Hepatocyte (in vitro differentiated cells): ENCODE measurements at places on chromosomes 11 and 22. TPM values are rescaled to one million over a fixed set of nuclear protein-coding genes. Genes with fewer than 3 reads are reported as not detected.

The CHRM4 gene
- total RNA-seq, result 0.30 and 0.84 TPM in 2 replicates

The LSP1 gene
- total RNA-seq, result 27.1 and 29.9 TPM in 2 replicates

DNA sequence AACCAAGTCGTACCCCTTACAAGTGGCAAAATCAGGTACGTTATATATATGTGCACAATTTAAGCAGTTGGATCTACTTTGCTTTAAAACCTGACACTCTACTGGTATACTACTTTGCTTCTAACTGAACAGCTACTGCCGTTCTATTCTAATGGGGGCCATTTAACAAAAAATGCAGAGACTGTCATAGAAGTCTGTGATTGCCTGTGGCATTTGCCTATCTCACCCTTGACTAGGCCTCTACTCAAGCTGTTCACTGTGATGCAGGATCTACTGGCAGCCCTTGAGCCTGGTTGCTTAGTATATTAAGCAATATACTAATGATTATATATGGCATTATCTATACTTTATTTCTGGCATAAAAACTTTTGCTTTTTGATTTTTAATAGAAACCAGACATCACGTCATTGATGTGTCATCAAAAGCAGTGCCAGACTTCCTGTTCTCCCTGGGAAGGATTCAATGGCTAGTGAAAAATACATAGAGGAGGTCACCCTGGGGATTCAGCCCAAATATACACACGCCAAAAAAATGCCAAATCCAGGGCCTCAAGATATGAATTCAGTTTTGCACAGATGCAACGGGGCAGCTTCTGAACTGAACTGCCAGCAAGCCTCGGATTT is 40.0 kb upstream of the FIBIN start:
- no peak overlapping the region for H3K4me3 ChIP-seq
- H3K27me3 ChIP-seq, result no peaks in the 10 kb centered on the region
- DNase-seq, result no peak
- H3K36me3 ChIP-seq, result no peaks in the 10 kb centered on the region
- peaks cover 14% of the 10 kb centered on the region for H3K4me1 ChIP-seq

GRCh38 chr11:72727521-72727920 is 24.7 kb downstream of the ARAP1 start:
- no peak overlapping the region for H3K4me3 ChIP-seq
- H3K4me1 ChIP-seq, result peaks cover 8% of the 10 kb centered on the region
- no peaks in the 10 kb centered on the region for H3K27me3 ChIP-seq
- no peak for DNase-seq
- no peaks in the 10 kb centered on the region for H3K36me3 ChIP-seq
- no peak overlapping the region for H3K27ac ChIP-seq

The NCF4 gene
- total RNA-seq, result 0.37 and 1.5 TPM in 2 replicates

DNA sequence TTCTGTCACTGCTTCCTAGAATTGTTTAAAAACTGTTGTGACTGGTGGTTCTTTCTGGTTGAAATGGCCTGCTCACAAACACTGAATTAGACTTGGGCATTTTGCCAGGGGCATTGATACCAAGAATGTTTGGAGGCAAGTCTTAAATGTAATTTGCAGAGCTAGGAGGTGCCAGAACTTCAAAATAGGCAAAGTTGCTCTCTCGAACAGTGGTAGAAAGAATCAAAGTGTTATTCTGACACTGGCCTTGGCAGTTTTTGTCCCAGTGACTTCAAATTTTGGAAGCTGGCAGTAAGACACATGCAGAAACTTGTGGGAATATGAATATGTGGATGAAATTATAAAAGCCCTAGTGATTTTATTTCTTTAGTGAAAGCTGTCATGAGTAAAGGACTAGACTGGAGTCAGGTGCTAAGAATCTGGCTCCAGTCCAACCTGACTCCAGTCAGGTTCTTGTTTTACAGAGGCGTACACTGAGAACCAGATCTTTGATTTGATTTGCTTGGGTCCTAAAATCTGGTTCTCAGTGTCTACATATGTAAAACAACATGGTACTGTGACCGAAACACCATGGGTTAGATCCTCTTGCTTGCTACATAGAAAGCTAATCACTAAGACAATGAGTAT is 20.9 kb downstream of the SVIP start:
- DNase-seq, result no peak
- no peak overlapping the region for H3K4me3 ChIP-seq
- H3K36me3 ChIP-seq, result no peaks in the 10 kb centered on the region
- no peak overlapping the region for H3K27ac ChIP-seq
- H3K27me3 ChIP-seq, result no peaks in the 10 kb centered on the region

DNA sequence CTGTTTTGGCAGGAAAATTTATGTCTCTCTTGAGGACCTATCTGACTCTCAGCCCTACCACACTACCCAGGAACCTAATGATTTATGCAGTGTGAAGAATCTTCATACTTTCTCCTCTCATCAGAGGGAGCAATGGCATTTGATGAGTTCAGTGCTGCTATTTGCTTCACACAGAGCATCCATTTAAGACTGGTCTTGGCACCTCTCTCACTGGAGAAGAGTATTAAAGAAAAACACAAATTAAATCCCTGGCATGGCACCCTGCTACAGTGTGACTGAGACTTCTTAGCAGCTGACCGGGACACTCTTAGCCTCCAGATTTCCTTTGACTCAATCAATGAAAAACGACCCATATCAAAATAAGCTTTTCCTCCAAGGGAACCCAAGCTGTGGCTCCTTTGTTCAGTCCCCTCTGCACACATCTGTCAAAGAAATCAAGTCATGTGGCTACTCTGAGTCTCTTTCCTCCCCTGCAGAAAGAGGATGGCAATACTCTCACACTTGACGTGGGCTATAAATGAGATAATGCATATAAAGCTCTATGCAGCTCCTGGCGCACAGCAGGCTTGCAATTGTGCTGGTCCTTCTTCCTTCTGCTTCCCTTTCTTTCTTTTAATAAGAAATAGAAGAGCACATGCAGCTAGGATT is 186.1 kb upstream of the E2F8 start:
- no peaks in the 10 kb centered on the region for H3K4me1 ChIP-seq
- DNase-seq, result no peak
- no peak overlapping the region for H3K4me3 ChIP-seq
- H3K36me3 ChIP-seq, result no peaks in the 10 kb centered on the region

- no peak for DNase-seq
- no peaks in the 10 kb centered on the region for H3K4me1 ChIP-seq
- no peak overlapping the region for H3K4me3 ChIP-seq
- no peak overlapping the region for H3K27ac ChIP-seq
- H3K27me3 ChIP-seq, result no peaks in the 10 kb centered on the region
- no peaks in the 10 kb centered on the region for H3K36me3 ChIP-seq
Observed at GRCh38 chr11:10498426-10499250, 42.3 kb downstream of the RNF141 start.
